MG63 (cell line): ENCODE measurements at places on chromosomes 4 and X. TPM values are rescaled to one million over a fixed set of nuclear protein-coding genes. Genes with fewer than 3 reads are reported as not detected.
A peak's percentile ranks its signal among the peaks of the same experiment; 100 is the strongest.

DNA sequence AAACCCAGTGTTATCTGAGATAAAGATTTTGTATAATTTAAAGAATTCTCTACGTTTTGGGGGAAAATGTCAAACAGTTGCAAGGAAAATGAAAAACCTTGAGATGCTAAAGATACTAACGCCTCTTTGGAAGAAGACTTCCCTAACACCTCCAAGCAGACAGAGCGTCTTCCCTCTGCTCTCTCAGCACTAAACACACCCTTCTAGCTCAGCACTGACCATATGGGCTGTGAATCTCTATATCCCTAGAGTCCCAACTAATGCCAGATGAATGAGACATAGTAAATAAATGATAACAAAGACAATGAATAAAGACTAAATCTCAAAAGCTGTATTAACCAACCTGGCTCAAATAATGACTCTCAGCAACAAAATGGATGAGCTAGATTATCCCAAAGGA, 13.3 kb downstream of the FUNDC1 start:
- no peak for DNase-seq

- DNase-seq, result peak; percentile 14
Measured at GRCh38 chr4:173211838-173212237, 43.2 kb downstream of the GALNT7 start.

- no peak for DNase-seq
Measured at GRCh38 chr4:15162465-15163283, 160.4 kb downstream of the CPEB2 start.

GRCh38 chrX:49809891-49810632, 19.0 kb upstream of the PAGE4 start:
- no peak for DNase-seq

- DNase-seq, result no peak
Measured at GRCh38 chr4:48756689-48757220, 23.3 kb downstream of the FRYL start.

DNA sequence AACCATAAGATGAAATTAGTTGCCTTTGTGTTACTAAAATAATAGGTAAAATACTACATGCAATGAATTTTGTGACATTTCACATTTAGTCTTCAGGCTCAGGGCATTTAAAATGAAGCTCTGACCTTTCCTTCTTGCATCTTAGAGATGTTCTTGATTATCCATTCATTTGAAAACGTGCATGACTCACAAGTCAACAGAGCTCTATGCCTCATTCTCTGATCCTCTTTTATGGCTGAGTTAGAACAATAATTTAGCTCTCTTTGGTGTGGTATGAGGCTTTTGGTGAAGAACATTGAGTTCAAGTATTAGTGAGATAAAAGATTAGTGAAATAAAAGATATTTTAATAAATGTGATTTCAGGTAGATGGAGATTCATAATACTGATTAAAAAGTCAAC, 66.5 kb downstream of the TIGD2 start:
- DNase-seq, result no peak

Gene SOD3
- not detected in 2 replicates for total RNA-seq

DNA sequence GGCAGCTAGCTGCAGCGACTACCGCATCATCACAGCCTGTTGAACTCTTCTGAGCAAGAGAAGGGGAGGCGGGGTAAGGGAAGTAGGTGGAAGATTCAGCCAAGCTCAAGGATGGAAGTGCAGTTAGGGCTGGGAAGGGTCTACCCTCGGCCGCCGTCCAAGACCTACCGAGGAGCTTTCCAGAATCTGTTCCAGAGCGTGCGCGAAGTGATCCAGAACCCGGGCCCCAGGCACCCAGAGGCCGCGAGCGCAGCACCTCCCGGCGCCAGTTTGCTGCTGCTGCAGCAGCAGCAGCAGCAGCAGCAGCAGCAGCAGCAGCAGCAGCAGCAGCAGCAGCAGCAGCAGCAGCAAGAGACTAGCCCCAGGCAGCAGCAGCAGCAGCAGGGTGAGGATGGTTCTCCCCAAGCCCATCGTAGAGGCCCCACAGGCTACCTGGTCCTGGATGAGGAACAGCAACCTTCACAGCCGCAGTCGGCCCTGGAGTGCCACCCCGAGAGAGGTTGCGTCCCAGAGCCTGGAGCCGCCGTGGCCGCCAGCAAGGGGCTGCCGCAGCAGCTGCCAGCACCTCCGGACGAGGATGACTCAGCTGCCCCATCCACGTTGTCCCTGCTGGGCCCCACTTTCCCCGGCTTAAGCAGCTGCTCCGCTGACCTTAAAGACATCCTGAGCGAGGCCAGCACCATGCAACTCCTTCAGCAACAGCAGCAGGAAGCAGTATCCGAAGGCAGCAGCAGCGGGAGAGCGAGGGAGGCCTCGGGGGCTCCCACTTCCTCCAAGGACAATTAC, 1.4 kb downstream of the AR start:
- DNase-seq, result peak; percentile 22

Gene RHOXF2B
- not detected in 2 replicates for total RNA-seq

Gene RTL5
- 0.03 TPM in 1 of 2 replicates, not detected in the other for total RNA-seq

GRCh38 chr4:157291071-157291470, 70.5 kb downstream of the GRIA2 start:
- no peak for DNase-seq

Gene GASK1B
- 2.0 and 4.1 TPM in 2 replicates for total RNA-seq

DNA sequence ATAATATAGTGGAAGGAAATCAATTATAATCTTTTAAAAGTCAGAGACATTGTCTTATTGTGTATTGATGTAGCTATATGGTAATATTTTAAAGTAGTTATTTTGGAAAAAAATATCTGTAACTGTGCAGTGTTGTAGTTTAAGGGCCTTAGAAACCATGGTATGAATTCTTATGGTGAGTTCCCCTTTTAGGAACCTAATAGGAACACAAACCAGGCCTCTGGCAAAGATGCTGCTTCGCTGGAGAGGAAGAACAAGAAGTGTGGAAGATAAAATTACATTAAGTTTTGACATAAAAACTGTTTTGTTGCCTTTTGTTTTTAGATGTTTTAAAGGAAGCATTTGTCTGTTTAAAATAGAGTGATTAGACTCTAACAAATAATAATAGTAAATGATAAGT, 10.9 kb upstream of the TMPRSS11D start:
- DNase-seq, result no peak

DNA sequence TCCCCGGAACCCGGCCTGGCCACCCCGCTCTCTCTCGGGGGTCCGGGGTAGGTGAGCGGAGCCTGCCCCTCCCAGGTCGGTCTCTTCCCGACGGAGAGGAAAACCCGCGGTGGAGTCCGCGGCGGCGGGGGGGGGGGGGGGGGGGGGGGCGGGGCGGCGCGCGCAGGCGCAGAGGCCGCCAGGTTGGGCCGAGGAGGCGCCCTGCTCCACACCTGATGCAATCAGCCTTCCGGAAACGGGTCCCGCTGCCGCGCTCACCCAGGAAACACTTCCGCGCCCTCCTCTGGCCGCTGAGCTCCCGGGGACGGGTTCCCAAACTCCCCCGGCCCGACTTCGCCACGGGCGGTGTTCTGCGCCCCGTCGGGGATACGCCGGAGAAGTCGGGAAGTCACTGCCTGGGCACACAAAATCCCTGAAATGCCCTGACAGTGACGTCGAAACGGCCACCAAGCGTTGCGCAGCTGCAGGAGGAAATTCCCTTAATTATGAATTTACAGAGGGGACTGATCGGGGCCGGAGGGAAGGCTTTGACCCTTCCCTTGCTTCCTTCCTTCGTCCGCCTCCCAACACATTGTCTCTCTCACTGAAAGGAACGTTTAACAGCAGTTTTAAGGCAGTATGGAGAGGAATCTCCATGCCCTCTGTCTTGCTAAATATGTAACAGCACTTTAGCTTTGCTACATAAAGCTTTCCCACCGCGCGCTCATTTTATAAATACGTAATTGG, 2.1 kb upstream of the APBB2 start:
- DNase-seq, result peak; percentile 83

Gene AMBN
- total RNA-seq, result not detected in 2 replicates

Gene PPP2R3B
- total RNA-seq, result 21.5 and 31.7 TPM in 2 replicates

GRCh38 chr4:33334416-33334815, 2614.2 kb downstream of the PCDH7 start:
- no peak for DNase-seq

DNA sequence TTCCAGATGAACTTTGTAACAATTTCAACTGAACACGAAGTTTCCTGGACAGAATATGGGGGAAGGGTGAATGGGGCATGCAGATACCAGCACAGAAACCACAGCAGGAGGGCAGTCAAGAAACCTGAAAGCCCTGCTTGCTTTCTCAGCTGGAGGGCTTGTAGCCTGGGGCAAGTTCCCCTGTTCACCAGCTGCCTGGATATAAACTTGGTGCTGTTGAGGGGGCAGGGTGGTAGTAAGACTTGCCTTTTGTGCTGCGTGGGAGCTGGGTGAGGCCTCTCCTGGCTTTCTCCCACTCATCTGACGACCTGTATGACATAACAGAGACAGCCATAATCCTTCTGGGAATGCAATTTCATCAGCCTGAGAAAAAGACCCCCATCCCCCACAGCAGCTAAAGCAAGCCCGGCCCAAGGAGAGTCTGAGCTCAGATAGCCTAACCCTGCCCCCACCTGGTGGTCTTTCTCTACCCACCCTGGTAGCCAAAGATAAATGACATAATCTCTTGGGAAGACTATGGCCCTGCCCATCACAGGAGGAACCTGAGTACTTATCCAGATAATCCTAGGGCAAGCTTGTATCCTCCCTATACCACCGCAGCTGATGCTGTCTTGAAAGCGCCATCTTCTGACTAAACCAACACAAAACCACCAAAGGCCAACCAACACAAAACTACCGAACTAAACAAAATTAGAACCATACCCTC, 234.3 kb downstream of the LAS1L start:
- DNase-seq, result no peak

DNA sequence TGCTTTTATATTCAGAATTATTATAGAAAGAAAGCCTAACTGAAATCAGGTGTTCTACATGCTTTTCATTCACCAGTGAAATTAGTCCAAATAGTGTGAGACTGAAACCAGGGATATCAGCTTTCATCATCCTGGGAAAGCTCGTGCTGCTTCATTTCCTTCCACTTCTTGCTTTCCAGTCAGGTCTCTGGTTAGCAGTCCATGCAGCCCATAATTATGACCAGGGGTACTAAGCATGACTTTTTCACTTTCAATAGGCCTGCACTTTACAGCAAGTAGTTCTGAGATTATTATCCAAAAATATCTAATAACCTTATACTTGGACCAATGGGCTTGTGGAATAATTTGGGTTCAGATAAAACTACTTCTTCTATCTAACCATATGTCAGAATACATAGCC, 673.2 kb upstream of the MAGEB2 start:
- no peak for DNase-seq

Gene HTR2C
- total RNA-seq, result not detected in 2 replicates

GRCh38 chr4:89563431-89563830, 255.8 kb upstream of the GPRIN3 start:
- no peak for DNase-seq

Gene CLDN34
- total RNA-seq, result not detected in 2 replicates

- DNase-seq, result peak; percentile 81
Measured at GRCh38 chr4:41358647-41359421, 102.1 kb downstream of the UCHL1 start.

Gene RHOXF2
- total RNA-seq, result not detected in 2 replicates

Gene P2RY10
- total RNA-seq, result not detected in 2 replicates

DNA sequence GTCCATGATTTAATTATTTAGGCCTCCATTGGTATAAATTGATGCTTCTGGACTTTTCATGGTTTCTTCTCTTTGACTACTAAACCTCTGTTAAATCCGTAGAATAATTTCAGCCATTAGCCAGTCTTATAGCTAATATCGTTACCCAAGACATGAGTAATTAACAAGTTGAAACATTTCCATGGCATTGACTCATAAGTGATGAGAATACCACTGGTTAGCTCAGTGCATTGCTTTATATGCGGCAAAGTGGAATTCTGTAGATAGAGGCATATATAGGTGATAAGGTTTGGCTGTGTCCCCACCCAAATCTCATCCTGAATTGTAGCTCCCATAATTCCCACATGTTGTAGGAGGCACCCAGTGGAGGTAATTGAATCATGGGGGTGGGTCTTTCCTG, 80.6 kb downstream of the VCX2 start:
- DNase-seq, result no peak

DNA sequence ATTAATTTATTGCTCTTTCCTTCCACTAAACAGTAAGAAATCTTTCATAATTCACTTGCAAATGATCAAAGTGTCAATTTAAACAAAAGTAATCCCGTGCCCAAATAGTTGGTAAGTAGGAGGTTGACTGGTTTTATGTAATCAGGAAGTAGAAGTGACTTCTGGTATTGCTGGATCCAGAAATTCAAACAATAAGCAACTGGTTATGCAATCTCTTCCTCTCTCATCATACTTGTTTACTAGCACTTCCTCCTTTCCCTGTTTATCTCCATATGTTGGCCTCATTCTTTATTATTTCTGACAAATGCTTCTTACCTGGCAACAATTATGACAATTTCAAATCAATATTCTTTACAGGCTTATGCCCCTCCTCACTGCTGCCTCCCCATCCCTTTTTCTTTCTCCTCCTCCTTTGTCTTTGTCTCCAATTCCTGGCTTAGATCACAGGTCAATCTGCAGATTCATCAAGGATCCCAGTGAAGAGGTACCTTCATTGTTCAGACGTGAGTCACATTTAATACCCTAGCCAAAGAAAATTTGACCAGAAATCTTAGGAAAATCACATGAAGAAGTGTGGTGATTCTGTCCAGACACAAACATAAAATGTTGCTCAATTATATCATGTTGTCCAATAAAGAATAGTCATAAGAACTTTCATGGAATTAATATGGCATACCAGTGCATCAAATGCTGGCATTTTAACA, 323.2 kb upstream of the PCDH7 start:
- no peak for DNase-seq

- no peak for DNase-seq
Measured at GRCh38 chr4:162732876-162733275, 433.8 kb downstream of the NAF1 start.

DNA sequence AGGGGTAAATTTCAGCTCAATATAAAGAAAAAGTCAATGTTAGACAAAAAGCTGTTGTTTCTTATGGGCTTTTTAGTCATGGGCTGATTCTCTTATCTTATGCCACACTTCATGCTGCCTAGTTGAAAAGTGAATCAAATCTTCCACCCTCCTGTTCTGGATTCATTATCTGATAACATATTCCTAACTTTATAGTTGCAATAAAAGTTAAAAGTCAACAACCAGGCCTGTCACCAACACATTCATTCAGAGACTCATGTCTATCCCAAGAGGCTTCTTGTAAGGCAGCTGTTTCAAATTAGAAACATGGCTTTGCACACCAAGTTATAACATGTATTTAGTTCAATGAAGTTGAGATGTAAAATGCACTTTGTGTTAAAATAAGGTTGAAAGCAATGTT, 243.8 kb downstream of the ADAMTS3 start:
- no peak for DNase-seq

DNA sequence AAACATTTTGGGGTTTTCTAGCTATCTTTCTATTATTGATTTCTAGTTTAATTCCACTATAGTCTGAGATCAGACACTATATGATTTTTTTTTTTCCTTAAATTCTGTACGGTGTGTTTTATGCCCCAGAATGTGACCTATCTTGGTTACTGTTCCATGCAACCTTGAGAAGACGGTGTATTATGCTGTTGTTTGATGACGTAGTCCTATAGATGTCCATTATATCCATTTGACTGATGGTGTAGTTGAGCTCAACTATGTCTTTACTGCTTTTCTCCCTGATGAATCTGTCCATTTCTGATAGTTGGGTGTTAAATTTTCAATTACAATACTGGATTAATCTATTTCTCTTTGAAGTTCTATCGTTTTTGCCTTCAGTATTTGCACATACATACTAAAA, 212.5 kb downstream of the NDST4 start:
- DNase-seq, result no peak

GRCh38 chr4:18957716-18958115, 936.2 kb upstream of the LCORL start:
- no peak for DNase-seq

Gene RHOXF1
- not detected in 2 replicates for total RNA-seq
